ENCODE measurements at places on chromosomes 6 and 20.

DNA sequence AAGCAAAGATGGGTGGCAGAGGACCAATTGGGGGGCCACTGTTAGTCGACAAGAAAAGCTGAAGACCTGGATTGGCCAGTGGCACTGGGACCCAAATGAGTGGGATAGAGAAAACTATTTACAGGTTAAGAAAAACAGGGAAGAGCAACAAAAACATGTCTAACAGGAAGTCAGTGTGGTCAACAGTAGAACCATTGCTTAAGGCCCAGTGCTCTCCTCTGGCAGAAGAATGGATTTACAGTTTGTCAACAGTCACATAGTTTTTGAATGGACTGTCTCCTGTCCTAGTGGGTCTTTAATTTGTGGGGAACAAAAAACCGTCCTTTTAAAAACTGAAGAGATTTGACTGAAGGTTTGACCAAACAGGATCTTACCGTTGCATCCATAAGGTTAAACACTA lies 12.1 kb upstream of the WTAP start:
- DNase-seq: no peak

GRCh38 chr6:126385536-126385935 lies 45.6 kb downstream of the CENPW start:
- DNase-seq: no peak

GRCh38 chr6:138454981-138455706 lies 44.1 kb downstream of the NHSL1 start:
- DNase-seq: no peak

DNA sequence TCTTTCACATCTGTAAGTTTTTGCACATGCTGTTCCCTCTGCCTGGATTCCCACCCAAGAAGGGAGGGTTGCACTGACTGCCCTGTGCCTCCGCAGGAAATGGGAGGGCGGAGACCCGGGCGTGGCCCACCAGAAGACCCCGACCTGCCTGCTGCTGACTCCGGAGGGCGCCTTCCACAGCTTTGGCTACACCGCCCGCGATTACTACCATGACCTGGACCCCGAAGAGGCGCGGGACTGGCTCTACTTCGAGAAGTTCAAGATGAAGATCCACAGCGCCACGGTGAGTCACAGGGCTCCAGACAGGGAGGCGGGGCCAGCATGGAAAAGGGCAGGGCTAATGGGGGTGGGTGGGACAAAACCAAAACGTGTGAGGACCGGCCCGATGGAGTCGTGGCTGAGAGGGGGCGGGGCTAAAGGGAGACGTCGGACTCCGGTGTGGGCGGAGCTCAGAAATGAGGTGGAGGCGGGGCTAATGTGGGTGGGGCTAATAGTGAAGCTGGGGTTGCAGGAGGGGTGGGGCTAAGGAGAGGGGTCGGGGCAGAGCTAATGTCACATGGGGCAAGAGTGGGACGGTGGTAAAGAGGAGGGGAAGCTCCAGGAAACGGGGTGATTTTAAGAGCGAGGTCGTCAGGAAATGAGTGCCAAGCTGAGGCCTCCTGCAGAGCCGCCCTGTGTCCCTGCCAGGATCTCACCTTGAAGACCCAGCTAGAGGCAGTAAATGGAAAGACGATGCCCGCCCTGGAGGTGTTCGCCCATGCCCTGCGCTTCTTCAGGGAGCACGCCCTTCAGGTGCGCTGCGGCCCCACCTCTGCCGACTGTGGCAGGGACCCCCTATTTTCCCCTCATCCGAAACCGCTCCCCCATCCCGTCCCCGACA lies 12.6 kb downstream of the HSPA12B start:
- peak; percentile 13 for DNase-seq

DNA sequence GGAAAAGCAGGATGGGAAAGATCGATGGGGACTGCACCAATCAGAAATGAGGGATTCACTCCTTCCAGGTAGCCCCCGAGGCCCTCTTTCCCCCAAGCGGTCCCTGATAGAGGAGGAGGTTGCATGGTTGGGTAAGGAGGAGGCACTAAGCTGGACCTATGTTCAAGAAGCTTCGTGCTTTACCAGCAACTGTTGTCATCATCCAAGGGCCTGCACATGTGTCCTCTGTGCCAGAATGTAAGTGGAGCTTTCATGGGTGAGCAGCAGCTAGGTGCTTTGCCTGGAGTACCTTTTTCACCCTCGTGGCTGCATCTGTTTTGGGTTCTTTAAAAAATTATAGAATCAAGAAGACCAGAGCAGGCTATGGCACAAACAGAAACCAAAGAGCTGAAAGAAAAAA lies 54.0 kb downstream of the GMPR start:
- DNase-seq: no peak
